CD4-positive, alpha-beta T cell treated with Interleukin-21 for 1 hour (primary cell): ENCODE measurements at places on chromosomes 6 and 20.

- DNase-seq: no peak
Measured at GRCh38 chr6:84641076-84641475, 123.3 kb downstream of the TBX18 start.

DNA sequence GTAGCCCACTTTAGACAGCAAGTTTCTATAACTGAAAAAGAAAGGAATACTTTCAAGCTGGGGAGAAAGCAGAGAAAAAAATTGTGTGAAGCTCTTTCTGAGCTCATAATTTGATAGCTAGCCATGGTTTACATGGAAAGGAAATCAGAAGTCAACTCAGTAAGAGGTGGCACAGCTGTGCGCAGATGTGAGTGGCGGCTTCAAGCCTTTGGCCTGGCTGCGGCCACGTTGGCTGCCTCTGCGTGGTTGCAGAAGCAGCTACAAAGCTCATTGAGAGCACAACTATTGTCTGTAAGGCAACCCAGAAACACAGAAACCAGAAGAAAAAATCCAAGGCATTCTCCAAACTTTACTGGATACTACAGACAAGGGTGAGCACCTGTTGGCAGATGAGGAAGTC, 136.9 kb downstream of the SASH1 start:
- no peak for DNase-seq

DNA sequence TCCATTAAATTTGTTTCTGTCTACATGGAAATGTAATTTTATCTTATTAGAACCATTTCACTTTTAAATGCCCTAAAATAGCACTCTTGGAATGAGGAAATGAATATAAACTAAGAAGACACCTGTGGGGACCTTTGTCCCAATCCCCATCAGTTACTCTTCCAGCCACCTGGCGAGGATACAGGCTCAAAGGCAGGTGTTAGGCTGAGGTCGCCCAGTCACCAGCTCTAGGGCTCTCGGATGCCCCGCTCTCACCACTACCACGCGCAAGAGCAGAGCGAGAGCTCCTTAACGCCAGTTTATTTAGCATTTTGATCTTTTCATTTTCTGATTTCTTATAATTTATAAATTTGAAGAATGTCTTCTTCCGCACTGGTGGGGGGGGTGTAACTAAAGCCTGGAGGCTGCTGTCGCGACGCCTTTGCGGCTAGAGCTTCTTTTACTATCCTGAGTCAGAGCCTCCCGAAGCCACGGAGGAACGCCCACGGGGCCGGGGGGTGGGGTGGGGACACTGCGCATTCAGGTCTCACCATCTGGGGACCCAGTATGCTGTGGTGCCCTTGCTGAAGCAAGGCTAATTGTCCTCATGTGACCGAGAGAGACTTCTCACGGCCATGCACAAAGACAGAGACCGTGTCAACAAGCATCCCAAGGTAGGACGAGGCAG, 38.7 kb upstream of the AFDN start:
- no peak for DNase-seq

GRCh38 chr6:130680116-130680515, 147.1 kb upstream of the SMLR1 start:
- no peak for DNase-seq

DNA sequence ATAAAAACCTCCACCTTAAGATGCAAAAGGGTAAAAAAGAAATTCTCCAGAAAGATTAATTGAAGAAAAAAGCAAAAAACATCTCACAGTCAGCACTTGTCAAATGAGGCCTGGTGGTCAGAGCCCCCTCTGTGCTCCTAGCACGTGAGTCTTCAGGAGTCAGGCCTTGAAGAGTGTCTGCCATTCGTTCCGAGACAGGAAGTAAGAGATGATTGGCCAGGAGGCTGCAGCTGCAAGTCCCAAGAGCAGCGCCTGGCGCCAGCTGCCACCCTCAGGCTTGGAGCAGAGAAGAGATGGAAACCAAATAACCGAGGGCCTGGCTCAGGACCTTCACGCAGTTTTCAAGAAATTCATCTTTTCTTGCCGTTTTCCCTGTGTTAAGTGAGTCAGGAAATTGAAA, 65.0 kb downstream of the FAM120B start:
- no peak for DNase-seq

GRCh38 chr6:148885925-148886845, 139.4 kb downstream of the UST start:
- no peak for DNase-seq

- no peak for DNase-seq
Measured at GRCh38 chr6:121236984-121237383, 97.3 kb downstream of the TBC1D32 start.

- no peak for DNase-seq
Measured at GRCh38 chr20:11926292-11926998, 8.8 kb downstream of the BTBD3 start.

DNA sequence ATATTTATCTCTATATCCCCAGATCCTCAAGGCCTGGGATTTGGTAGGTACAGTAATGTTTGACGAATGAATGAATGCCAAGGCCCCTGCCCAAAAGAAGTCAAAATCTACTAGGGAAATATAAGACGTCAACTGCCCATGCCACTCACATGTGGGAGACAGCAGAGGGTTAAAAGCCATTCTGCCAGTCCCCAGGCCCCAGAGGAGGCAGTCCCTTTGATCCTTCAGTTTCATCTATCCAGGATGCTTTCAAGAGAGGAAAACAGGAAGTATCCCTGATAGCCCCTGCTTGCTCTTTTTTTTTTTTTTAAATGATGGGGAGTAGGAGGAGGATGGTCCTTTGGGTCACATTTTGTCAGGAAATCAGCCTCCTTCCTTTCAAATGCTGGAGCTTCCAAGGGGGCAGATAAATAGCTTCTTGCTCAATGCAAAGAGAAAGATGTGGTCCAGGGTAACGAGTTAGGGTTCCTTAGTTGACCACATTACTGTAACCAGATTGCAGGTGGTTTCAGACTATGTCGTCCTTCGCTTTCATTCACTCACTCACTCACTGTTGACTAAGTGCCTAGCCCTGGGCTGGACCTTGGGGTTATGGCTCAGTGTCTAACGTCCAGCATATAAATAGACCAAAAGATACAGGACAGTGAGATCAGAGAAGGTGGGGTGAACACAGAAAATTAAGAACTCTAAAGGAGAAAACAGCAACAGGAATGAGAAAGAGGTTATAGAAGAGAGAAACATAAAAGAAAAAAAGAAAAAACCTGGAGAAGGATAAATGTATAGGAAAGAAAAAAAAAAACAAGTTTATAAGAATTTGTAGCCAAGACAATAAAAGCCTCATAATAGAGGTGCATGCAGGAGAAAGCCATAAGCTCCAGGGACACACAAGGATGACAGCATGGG, 64.6 kb upstream of the PIM1 start:
- no peak for DNase-seq

DNA sequence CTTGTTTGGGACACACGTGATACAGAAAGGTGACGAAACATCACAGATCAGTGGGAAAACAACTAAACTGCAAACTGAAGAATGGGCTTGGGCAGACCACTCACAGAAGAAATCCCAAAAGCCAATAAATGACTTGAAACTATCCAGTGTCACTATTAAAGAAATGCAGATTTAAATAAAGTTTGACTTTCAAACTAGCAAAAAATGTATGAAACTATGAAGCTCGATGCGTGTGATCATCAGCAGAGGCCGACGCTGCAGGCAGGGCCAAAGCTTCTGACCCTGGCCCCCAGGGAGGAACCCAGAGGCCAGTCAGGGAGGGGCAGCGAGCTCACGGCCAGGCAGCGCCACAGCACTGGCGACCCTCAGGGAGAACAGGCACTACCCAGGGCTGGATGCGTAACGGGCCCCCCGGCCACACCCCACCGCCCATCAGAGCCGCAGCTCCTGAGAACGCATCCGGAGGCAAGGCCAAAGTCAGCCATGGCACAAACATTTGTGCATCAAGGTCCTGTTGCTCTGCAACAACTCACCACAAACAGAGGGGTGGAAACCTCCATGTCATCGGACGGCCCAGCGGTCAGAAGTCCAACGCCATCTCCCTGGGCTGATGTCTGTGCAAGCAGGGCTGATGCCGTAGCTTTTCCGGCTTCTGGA, 94.1 kb downstream of the YTHDF1 start:
- no peak for DNase-seq

DNA sequence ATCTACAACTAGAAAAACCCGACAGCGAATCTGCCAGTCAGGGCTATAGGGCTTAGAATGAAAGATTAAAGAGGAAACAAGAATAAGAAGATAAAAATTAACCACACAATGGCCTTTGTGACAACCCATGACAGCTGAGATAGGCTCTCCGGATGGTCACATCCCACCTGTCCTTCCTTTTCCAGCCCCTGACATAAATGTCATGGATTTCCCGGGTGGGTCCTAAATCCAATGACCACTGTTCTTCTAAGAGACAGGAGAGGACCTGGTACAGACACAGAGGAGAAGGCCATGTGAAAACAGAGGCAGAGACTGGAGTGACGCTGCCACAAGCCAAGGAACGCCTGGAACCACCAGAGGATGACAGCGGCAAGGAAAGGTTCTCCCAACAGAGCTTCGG, 41.8 kb downstream of the ATXN1 start:
- no peak for DNase-seq

DNA sequence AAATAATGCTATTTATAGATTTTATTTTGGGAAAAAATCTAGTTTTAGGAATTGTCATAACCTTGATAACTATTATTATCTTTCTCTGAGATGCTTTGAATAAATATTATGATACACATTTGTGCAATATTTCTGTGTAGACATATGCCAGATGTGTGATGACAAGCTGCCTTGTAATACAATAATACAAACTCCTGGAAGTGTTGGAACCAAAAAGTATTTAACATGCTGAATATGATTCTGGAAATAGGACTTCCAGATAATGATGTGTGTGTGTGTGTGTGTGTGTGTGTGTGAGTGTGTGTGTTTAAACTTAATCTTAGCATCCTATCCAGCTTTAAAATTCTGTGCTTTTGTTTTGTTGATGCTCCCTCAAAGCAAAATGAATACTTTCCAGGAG, 233.6 kb downstream of the ADGRB3 start:
- no peak for DNase-seq

DNA sequence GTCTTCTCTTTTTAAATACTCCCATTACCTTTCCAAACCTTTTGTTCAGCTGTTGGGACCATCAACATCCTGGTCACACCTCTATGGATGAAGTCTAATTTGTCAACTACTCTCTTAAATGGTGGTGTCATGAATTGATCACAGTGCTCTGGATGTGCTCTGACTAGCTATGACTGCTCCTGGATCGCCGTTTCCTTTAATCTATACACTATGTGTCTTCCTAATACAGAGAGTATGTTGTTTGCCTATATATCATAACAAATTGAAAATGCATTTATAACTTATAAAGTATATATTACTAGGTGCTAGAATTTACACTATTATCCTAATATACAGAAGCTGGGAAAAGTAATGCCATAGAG, 357.5 kb downstream of the LAMA2 start:
- DNase-seq: no peak

DNA sequence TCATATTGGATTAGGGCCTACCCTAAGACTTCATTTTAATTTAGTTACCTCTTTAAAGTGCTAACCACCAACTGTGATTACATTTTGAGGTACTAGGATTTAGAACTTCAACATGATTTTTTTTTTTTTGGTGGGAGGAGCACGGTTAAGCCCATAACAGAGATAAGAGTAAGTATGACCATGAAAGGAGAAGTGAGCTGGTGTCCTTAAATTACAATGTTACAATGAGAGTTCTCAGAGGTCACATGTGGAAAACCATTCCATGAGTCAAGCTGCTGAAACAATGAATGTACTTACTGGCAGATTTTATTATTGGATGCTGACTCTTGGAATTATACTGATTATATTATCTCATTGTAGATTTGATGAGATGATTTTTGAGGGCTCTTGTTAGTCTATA, 779.3 kb upstream of the CITED2 start:
- DNase-seq: no peak

DNA sequence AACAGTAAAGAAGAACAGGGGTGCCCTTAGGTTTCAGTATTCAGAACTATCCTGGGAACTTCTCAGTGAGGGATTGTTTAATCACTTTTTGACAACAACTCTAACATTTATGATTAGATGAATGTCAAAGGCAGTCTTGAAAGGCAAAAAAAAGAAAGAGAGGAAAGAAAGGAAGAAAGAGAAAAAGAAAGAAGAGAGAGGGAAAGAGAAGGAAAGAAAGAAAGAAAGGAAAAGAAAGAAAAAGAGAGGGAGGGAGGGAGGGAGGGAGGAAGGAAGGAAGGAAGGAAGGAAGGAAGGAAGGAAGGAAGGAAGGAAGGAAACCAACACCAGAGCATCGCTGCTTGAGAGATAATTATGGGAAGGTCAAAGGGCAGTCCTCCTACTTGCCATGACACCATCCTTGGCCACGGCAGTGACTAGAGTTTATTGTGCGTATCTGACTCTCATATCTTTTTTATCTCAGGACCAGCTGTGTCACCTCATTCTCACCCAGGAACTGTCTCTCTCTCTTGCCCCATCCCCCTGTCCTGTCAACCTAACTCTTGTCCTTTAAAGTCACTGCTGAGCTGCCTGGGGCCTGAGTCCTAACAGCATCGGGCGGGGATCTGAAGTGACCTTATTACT, 96.8 kb upstream of the ATXN1 start:
- no peak for DNase-seq

GRCh38 chr6:16670183-16670582, 91.1 kb downstream of the ATXN1 start:
- no peak for DNase-seq

- DNase-seq: no peak
Measured at GRCh38 chr6:63023726-63024125, 187.5 kb upstream of the FKBP1C start.

DNA sequence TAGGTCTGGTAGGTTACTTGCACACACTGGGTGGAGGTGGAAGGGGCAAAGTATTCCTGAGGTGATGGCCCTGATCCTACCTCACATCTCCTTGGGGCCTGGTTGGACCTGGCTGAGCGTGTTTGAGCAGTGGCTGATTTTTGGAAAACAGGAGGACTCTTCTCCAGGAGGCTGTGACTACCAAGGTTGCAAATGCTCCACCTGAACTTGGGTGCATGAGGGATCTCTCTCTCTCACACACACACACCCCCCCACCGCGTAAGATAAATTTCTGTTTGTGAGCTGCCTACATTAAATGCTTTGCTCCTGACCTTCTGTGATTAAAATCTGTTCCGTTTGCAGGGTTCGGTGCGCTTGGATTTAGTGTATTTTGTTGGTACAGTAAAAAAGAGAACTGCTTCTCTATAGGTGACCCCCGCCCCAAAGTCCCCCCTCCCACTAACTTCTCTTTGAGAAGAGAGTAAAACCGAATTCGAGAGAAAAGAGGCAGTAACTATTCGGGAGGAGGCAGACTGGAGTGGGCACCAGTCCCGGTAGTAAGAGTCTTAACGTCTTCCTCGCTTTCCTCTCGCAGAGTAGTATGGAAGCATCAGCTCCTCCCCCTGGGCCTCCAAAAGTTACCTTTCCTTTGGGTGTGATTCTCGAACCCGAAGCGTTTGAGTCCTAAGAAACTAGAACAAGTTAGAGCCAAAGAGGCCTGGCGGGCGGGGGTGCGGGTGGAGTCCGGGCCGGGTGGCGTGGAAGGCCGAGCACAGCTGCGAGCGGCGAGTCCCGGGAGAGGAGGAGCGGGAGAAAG, 585 bp upstream of the DSE start:
- no peak for DNase-seq

- DNase-seq: no peak
Measured at GRCh38 chr20:51959066-51959542, 156.8 kb upstream of the SALL4 start.
